ENCODE measurements at places on chromosomes 4 and X.

GRCh38 chr4:78533854-78534253, 17.7 kb upstream of the ANXA3 start:
- no peak for DNase-seq

DNA sequence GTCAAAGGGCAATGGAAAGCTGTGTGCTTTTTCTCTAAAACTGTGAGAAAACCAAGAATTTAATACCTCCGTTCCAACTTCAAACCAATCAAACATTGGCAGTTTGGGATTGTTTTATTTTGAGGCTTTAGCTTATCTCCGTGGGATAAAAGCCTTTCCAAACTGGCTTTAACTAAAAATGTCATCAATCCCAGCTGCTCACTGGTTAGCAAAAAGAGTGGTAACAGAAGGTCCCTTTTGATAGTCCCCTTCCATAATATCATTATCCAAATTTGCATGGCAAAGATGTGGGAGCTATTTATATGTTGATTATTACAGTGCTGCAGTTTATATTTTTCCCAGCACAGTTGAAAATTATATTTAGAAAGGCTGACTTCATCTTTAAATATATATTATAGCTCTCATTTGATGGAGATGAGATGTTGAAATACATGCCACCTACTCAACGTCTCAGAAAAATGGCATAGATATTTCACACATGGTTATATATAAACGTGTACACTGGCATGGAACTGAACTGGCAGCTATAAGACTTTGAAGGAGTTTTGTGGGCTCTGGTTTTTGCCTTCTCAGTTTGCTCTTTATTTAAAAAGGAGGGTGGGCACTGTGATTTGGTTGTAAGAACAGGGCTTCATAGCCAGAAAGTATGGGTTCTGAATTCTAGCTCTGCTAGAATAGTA, 707.1 kb upstream of the SLIT2 start:
- no peak for DNase-seq

DNA sequence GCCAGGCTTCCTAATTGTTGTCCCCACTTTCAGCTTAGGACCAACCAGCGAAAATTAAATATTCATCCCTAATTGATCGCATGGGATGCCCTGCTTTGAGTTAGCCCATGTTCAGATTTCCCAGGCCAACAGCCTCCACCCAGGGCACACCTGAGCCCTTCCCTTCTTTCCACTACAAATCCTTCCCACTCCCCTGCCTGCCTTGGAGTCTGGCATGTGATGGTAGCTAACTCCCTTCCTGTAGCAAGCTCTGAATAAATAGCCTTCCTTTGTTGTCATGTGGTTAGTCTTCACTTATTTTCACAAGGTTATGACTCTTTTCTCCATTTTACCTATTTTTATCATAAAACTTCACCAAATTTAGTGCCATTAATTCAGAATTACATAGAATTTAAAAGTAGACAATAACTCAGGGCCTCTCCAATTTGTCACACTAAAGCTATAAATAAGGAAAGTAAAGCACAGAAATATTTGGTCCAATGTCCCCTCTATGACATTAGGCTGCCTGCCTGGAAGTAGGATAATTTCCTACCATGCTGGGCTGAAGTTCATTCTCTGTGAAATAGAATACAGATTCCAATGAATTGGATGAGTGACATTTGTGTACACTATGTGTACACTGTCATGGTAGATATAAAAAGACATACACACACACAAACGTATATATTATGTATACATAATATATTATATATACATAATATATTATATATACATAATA, 166.4 kb upstream of the CPEB2 start:
- DNase-seq: no peak

GRCh38 chrX:79364306-79364705, 2.8 kb downstream of the ITM2A start:
- no peak for DNase-seq

DNA sequence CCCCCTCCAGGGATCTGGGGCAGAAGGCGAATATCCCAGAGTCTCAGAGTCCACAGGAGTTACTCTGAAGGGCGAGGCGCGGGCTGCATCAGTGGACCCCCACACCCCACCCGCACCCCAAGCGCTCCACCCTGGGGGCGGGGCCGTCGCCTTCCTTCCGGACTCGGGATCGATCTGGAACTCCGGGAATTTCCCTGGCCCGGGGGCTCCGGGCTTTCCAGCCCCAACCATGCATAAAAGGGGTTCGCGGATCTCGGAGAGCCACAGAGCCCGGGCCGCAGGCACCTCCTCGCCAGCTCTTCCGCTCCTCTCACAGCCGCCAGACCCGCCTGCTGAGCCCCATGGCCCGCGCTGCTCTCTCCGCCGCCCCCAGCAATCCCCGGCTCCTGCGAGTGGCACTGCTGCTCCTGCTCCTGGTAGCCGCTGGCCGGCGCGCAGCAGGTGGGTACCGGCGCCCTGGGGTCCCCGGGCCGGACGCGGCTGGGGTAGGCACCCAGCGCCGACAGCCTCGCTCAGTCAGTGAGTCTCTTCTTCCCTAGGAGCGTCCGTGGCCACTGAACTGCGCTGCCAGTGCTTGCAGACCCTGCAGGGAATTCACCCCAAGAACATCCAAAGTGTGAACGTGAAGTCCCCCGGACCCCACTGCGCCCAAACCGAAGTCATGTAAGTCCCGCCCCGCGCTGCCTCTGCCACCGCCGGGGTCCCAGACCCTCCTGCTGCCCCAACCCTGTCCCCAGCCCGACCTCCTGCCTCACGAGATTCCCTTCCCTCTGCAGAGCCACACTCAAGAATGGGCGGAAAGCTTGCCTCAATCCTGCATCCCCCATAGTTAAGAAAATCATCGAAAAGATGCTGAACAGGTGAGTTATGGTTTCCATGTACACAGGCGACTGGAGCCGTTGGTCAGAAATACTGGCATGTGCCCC, at the start of gene CXCL1:
Gene CXCL1 (plus strand): TSS at position 264 of the 926 bp plus-strand sequence. CDS start 78 bp downstream, at position 342.
- DNase-seq: peak; percentile 27

DNA sequence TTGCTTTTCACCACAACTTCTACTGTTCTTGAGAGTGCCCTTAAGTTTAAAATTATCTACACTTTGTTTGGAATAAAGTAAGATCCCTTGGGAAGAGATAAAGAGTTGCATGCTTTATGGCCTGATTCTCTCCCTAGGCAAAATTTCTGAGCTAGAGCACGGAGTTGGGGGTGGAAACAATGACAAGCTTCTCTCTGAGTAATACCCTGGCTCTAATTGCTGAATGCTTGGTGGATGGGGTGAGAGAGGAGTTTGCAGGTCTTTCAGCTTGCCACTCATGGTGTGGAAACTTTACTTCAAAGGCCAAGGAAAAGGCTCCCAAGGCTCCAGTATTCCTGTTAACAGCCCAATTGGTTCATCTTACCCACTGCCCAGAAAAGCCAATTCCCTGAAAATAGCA, 26.1 kb upstream of the PRDM8 start:
- no peak for DNase-seq

- DNase-seq: peak; percentile 42
Measured at GRCh38 chr4:140296335-140297220, 76.9 kb upstream of the SCOC start.

GRCh38 chr4:153832720-153833287, 43.9 kb upstream of the SFRP2 start:
- DNase-seq: no peak

Data from right hindlimb (tissue), 1 donor.